ENCODE measurements at places on chromosomes 16 and 17.

DNA sequence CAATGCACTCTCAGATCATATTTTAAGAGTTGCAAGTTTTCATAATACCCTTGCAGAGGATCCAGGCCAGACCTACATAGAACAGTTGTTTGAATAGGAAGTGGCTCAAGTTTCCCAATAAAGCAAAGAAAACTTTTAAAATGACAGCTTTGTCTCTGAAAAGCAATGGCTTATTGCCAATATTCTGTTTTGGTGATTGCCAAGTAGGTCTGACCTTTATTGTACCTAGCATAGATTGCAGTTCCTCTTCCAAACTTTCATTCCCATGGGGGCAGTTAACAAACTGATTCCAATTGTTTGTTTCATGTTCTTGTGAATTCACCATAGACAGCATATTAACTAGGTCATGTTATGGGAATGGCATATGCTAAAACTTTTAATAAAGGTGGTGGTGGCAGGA, 664.6 kb upstream of the CA10 start:
- no peak for DNase-seq

- no peak for DNase-seq
These were observed 59.3 kb downstream of the JPH3 start for GRCh38 chr16:87661561-87661960.

DNA sequence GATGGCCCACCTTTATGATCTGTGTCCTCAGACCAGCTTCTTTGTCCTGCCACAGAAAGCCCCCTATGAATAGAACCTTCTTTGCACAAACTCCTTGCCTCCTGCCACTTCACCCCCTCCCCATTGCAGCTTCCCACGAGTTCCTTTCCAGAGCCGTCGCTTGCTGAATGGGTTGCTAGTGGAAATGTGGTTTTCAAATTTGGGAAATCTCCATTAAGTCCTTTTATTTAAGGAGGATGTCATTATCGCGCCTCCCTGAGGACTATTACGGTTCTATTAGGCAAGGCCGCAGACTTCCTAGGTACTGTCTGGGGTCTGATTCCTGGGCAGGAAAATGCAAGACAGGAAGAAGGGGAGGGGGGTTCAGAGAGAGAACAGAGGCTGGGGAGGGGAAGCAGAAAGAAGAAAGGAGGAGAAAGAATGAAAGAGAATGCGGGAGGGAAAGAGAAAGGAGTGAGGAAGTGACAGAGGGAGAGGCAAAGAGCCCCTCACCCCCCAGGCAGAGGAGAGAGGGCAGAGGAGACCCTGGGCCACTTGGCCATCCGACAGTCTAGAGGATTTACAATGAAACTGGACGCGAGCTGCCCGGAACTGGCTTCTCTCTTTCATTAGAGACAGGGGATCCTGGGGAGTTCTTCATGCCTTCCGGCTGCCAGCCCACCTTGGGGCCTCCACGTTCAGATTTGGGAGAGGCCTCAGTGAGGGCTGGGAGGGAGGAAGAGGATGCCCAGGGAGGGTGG, 31.7 kb upstream of the ETV4 start:
- no peak for DNase-seq

DNA sequence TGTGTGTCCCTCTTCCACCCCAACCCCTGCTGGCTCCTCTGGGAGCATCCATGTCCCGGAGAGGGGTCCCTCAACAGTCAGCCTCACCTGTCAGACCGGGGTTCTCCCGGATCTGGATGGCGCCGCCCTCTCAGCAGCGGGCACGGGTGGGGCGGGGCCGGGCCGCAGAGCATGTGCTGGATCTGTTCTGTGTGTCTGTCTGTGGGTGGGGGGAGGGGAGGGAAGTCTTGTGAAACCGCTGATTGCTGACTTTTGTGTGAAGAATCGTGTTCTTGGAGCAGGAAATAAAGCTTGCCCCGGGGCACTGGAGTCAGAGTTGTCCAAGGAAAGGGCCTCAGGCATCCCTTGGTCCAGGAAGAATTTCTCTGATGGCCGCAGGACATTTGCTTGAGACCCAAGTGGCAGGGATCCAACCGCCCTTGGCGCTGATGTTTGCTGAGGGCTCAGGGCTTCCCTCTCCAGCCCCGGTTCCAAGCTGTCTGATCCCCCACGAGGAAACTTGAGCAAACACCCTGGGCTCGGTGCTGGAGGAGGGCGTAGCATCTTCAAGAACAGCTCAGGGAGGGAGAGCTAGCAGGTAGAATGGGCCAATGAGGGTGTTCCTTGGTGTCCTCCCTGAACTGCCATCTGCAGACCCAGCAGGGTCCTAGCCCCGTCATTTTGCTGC, 4.5 kb downstream of the NXPH3 start:
- DNase-seq = no peak

- no peak for DNase-seq
These were observed 262.6 kb upstream of the MYOCD start for GRCh38 chr17:12402963-12403622.

GRCh38 chr16:8686031-8686621, 11.7 kb downstream of the ABAT start:
- no peak for DNase-seq

GRCh38 chr17:49597928-49598655, 22.4 kb downstream of the NXPH3 start:
- no peak for DNase-seq

DNA sequence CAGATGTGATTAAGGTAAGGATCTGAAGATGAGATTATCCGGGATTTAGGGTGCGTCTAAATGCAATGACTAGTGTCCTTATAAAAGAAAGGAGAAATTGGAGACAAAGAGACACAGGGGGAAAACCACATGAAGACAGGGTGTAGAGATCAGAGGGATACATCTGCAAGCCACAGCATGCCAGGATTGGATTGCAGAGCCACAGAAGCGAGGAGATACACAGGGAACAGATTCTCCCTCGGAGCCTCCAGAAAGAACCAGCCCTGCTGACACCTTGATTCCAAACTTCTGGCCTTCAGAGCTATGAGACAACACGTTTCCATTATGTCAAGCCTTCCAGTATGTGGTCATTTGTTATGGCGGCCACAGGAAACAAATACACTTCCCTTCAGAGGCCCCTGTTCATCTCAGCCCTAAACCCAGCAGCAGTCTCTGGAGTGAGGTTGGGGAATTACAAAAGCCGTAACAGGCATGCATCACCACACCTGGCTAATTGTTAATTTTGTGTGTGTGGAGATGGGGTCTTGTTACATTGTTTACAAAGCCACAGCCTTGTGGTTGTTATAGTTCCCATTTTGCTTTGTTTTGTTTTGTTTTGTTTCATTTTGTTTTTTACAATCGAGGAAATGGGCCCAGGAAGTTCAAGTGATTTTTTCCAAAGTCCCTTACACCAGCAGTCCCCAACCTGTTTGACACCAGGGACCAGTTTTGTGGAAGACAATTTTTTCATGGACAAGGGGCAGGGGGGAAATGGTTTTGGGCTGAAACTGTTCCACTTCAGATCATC, 51.6 kb upstream of the LYRM9 start:
- DNase-seq = no peak

GRCh38 chr16:56450275-56450985, 702 bp downstream of the NUDT21 start:
- DNase-seq = no peak

- no peak for DNase-seq
These were observed 8.6 kb downstream of the MAP2K3 start for GRCh38 chr17:21292867-21293830.

DNA sequence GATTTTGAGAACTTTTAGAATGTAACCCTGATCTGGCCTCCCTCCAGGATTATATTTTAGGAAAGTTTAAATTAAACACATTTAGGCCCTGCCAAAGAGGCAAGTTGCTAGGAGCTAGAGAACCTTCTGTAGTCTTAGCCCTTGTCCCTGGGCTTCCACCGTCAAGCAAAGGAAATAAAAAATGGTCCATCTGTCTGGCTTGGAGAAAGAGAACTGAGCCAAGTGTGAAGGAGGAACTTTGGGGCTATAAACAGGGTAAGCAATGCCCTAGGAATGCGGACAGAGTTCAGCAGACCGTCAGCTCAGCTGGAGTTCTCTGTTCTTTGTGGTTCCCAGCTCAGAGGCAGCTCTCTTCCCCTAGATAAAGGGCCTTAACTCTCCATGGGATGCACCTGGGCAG, 29.6 kb downstream of the RCVRN start:
- no peak for DNase-seq

Measured in frontal cortex (tissue), 4 donors.